ENCODE measurements at places on chromosomes 6 and 20. TPM values are rescaled to one million over a fixed set of nuclear protein-coding genes. Genes with fewer than 3 reads are reported as not detected.
A peak's percentile ranks its signal among the peaks of the same experiment; 100 is the strongest.

GRCh38 chr6:107466062-107466461 is 6.7 kb upstream of the PDSS2 start:
- DNase-seq: no peak

DNA sequence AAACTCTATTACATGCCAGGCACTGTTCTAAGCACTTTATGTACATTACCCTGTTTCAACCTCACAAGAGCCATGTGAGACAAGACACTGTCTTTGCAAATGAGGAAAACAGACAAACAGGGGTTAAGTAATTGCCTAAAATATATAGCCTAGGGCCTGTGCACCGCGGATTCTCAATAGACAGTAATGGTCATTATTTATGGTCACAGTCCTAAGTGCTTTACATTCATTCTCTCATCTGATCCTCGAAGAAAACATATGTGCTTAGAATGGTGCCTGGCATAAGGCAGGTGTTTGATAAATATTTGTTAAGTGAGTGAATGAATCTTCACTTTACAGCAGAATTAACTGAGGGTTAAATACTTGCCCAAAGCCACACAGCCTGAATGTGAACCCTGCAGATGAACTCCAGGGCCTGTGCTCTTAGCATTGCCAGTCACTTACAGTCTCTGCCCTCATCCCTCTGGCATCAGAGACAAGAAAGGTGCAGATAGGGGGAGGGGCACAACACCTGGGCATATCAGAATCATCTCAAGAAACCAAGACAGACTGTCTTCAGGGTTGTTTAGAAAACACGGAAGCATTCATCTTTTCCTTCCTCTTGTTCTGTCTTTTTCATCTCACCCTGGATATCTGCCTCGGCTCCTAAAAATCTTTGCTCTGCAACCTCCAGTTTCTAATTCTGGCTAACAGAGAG is 92.8 kb upstream of the SASH1 start:
- DNase-seq: no peak

GRCh38 chr6:34657307-34657978 is 39.1 kb downstream of the ILRUN start:
- peak; percentile 49 for DNase-seq

DNA sequence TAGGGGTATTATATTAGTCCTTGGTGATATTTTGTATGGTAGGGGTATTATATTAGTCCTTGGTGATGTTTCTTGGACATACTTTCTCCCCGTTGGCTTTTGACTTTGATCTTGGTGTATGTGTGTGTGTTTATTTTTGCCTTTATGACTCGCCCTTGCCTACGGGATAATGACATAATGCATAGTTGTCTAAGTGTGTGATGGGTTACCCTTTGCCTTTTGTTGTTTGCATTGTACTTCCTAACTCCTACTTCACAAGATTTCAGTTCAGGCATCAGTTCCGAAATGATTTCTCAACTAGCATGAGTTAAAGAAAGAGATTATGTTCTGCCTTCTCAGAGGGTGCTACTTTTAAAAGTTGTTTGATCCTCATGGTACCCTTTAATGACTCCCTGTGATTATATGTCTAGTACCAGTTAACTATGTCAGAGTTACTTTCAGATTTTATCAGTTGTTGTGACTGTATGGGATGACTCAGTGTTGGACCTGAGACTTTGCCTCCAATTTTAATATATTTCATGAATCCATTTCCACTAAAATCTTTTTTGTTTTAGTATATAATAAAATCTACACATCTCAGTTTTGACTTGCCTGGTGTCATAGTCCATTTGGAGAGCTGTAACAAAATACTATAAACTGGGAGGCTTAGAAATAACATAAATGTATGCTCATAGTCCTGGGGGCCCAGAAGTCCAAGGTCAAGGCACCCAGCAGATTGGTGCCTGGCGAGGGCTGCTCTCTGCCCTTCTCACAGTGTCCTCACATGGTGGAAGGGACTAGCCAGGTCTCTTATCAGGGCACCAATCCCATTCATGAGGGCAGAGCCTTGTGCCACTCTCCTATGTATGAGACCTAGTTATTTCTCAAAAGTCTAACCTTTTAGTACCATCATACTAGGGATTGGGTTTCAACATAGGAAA is 34.1 kb downstream of the CDYL start:
- DNase-seq: no peak

DNA sequence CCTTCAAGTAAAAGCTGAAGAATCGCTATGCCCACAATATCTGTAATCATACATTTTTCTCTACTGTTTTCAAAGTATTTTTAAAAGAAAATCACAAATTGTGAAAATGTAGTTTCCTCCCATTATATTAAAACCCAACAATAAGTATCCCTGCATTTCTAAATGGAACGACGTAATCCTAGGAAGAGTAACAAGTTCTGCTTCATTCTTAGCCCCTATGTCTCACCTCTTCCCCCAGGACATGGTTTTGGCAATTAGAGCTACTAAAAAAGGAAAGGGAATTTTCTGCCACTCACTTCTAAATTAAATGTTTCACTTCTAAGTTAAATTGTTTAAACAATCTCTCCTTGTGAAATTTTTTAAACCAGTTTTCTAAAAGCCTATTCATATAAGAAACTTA is 47.4 kb downstream of the TBPL1 start:
- DNase-seq: no peak

- no peak for DNase-seq
Observed at GRCh38 chr6:45617441-45617840, 239.7 kb upstream of the SUPT3H start.

GRCh38 chr6:107594736-107595135 is 104.8 kb downstream of the SOBP start:
- no peak for DNase-seq

GRCh38 chr20:21436205-21436604 is 38.9 kb upstream of the NKX2-4 start:
- peak; percentile 60 for DNase-seq

DNA sequence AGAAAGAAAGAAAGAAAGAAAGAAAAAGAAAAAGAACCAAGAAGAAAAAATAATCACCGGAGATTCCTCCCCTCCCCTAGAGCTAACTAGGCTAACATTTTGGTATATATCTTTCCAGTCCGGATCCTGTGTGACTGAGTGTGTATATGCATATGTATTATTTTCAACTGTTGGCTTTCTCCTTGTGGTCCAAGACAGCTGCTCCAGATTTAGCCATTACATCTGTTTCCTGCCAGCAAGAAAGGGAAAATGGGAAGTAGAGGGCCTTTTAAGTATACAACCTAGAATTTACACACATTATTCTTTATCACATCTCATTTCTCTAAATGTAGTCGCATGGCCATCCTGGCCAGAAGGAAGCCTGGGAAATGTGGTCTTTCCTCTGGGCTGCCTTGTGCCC is 15.2 kb downstream of the SLC52A3 start:
- no peak for DNase-seq

DNA sequence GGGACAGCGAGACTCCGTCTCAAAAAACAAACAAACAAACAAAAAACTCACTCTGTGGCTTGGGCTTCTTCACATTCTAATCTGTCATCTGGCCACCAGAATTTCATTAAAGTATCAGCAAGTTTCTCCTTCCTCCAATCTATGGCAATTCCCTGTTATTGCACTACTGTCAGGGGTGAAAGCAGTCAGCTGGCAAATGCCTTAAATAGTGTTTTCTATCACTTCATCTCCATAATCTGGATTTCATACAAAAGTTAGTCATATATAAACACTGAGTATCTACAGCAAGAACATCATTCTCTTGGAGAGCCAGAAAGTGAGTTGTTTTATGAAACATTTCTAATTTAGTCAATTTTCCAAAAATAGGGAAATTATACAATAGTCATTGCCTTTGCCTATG is 56.1 kb downstream of the PHACTR3 start:
- no peak for DNase-seq

GRCh38 chr6:363291-363690 is 28.3 kb upstream of the IRF4 start:
- DNase-seq: no peak

DNA sequence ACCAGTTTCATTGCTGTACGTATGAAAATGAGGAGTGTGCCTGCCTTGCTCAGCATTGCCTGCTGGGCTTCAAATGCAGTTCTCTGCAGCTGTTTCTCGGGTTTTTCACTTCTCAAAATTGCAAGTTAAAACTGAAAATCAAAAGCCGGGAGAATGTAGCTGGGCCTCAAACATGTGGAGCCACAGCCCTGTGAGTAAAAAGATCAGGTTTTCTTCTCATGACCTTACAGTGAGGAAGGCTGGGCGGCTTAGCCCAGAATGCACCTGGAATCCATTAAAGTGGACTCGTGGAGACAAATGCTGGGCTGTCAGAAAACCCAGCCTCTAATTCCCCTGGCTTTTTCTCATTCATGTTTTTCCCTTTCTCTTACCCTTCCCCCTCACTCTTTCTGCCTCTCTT is 34.4 kb downstream of the DSE start:
- no peak for DNase-seq

DNA sequence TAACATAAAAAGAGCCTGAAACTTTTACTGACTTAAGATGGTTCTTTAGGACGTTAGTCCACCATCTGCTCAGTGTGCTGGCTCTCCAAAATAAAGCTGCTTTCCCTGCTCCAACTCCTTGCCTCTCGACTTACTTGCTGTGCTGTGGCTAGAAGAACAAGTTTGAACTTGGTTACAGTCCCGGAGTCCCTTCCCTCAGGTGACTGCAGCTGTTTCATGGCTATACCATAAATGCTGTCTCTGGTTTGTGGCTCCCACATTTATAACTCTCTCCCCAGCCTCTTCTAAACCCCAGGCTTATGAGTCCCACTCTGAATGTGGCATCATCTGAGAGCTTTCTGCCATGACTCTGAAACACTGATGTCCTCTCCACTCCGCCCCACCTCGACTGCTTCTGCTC is 306.4 kb upstream of the PRND start:
- no peak for DNase-seq

- no peak for DNase-seq
Observed at GRCh38 chr6:164185471-164185871, 771.0 kb downstream of the QKI start.

- no peak for DNase-seq
Observed at GRCh38 chr20:1491860-1492642, 831 bp upstream of the SIRPB2 start.

GRCh38 chr6:89596056-89596455 is 42.5 kb downstream of the LYRM2 start:
- DNase-seq: no peak

DNA sequence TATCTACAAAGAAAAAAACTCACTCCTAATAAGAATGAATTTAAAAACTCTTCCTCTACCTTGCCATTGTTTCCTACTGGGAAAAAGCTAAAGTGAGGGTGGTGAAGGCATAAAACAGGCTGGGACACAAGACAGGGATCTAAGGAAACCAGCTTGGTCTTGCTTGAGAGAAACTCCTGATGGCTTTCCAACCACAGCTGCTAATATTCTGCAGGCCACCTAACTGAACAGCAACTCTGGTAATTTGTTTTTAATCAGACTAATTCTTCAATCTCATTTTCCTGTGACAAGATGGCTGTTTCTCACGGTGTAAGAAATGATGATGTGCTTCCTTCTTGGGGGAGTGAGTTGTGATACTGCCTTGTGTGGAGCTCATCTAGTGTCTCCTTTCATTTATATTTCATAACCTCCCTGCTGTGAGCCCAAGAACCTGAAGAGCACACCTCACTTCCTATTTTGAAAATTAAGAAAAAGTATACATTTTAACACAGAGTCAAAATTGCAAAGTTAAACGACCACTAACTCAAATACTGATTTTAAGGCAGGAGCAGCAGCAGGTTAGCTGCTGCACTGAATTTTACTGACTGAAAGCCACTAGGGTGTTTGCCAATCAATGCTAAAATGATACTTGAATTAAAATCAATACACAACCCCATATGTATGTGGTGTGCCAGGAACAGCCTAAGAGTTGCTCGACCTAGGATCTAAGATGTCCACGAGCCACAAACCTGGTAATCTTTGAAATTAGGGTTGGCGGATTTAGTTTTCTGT is 58.0 kb downstream of the BACH2 start:
- no peak for DNase-seq

GRCh38 chr6:91487696-91488392 is 901.0 kb upstream of the MAP3K7 start:
- DNase-seq: no peak

GRCh38 chr6:63600136-63600535 is 27.9 kb downstream of the LOC128125822 start:
- DNase-seq: no peak

GRCh38 chr6:5869261-5869660 is 137.5 kb downstream of the NRN1 start:
- DNase-seq: no peak

- peak; percentile 77 for DNase-seq
Observed at GRCh38 chr6:38973178-38974057, 75.2 kb upstream of the GLP1R start.

DNA sequence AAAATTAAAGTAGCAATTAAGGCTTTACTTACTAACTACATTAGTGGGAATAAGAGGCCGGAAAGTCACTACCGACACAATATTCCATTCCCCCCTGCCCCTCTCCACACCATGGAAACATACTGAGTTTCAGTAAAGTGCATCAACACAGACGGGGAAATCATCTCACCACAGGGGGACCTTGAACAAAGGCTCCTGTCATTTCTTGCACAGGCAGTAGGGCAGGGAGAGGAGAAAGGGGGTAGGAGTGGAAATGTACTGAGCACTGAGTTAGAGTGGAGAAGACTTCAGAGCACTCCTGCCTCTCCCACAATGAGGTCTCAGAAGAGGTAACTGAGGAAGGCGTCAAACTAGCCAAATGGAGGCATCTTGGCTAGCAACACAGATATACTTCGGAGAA is 1426.9 kb upstream of the EYS start:
- DNase-seq: no peak

DNA sequence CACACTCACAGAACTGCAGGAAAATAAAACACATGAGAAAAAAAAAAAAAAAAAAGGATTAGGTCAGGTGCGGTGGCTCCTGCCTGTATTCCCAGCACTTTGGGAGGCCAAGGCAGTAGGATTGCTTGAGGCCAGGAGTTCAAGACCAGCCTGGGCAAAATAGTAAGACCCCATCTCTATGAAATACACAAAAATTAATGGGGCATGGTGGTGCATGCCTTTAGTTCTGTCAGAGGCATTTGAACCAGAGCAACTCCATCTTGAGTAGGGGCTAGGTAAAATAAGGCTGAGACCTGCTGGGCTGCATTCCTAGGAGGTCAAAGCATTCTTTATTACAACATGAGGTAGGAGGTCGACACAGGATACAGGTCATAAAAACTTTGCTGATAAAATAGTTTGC is 39.0 kb upstream of the JARID2 start:
- no peak for DNase-seq

Gene RAE1
- 59.0 TPM for total RNA-seq

Gene SCGN
- total RNA-seq: 0.26 TPM

Gene CRISP2
- not detected for total RNA-seq

Gene TP53TG5
- total RNA-seq: not detected

Gene NOX3
- total RNA-seq: not detected

Gene LGSN
- total RNA-seq: not detected

Gene CCDC170
- total RNA-seq: not detected

Gene PARD6B
- 4.8 TPM for total RNA-seq

Gene MMP24
- total RNA-seq: 0.32 TPM

Gene DYNLT1
- total RNA-seq: 10.2 TPM

Gene CFAP61
- 39.3 TPM for total RNA-seq

Gene VSX1
- total RNA-seq: not detected

Gene MYBL2
- 14.1 TPM for total RNA-seq

Gene AGER
- total RNA-seq: 0.35 TPM

Gene APOM
- total RNA-seq: 0.42 TPM

Gene TMEM151B
- total RNA-seq: 0.05 TPM

Gene NKX2-2
- not detected for total RNA-seq

Gene GID8
- total RNA-seq: 23.3 TPM

Gene ACTL10
- not detected for total RNA-seq

Gene CMTR1
- 32.4 TPM for total RNA-seq

Gene SEMG1
- total RNA-seq: not detected

Gene HSPA1L
- 0.29 TPM for total RNA-seq
